ENCODE measurements at places on chromosomes 16 and 17. TPM values are rescaled to one million over a fixed set of nuclear protein-coding genes. Genes with fewer than 3 reads are reported as not detected.

Gene KRTAP17-1
- not detected for total RNA-seq

- no peak for DNase-seq
Measured at GRCh38 chr17:35817196-35817595, 7.9 kb downstream of the TAF15 start.

GRCh38 chr16:85019659-85020245, 7.8 kb upstream of the KIAA0513 start:
- DNase-seq: no peak

DNA sequence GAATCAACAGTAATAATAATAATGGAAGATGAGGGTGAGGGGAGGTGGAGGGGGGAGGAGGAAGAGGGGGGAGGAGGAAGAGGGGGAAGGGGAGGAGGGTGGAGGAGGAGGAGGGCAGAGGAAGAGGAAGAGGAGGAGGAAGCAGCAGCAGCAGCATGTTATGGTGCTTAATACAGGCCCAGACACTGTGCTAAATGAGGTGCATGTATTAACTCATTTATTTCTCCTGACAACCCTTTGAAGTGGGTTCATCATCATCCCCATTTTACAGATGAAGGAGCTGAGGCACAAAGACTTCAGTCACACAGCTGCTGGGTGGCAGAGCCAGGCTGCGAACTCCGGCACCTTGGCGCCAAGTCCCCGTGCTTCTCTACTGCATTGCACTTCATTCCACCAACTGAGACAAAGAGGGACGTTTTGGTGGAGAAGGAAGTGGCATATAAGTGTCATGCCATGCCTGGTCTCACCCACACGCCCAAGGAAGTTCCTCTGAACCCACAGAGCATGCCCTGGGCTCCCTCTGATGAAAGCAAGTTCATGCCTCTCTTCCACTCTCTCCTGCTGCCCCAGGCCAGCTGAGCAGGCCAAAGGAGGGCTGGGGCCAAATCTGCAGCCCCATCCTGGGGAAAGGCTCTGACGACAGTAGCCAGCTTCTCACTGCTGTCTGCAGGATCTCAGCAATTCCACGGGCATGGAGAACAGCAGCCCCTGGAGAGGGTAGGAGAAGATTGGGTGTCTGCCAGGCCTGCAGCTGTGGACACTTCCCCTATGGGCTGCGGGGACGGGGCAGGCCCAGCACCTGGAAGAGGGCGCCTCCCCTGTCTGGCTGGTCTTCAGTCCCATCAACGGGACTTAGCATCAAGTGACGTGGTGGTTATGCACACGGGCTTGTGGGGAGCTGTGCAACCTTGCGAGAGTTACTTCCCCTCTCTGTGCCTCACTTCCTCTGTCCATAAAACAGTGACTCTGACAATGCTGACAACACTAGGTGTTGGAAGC, 21.8 kb downstream of the XYLT1 start:
- DNase-seq: no peak

DNA sequence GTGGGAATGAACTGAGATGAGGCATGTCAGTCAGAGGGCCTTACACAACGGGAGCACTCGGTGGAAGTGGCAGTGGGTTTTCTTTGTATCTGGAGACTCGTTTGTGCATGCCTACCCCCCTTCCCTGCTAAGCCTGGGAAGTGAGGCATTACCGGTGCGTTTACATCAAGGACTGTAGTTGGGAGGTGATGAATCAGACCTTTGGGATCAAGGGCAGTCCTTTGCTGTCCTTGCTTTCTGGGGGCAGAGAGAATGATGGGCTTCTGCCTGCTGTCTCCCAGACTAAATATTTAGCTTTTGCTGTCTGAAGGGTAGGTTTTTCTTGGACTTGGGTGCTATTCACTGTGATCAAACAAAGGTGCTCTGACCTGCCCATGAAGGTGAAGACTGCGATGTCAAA, 83.0 kb downstream of the WWP2 start:
- no peak for DNase-seq

GRCh38 chr16:10751291-10751697, 7.7 kb downstream of the NUBP1 start:
- DNase-seq: no peak

Measured in Caco-2 (cell line).